ENCODE measurements at places on chromosomes 7 and 10.

GRCh38 chr7:100208911-100209408 lies 10.8 kb upstream of the PVRIG start:
- no peak for DNase-seq

GRCh38 chr7:123961771-123962170 lies 36.7 kb downstream of the SPAM1 start:
- DNase-seq, result no peak

DNA sequence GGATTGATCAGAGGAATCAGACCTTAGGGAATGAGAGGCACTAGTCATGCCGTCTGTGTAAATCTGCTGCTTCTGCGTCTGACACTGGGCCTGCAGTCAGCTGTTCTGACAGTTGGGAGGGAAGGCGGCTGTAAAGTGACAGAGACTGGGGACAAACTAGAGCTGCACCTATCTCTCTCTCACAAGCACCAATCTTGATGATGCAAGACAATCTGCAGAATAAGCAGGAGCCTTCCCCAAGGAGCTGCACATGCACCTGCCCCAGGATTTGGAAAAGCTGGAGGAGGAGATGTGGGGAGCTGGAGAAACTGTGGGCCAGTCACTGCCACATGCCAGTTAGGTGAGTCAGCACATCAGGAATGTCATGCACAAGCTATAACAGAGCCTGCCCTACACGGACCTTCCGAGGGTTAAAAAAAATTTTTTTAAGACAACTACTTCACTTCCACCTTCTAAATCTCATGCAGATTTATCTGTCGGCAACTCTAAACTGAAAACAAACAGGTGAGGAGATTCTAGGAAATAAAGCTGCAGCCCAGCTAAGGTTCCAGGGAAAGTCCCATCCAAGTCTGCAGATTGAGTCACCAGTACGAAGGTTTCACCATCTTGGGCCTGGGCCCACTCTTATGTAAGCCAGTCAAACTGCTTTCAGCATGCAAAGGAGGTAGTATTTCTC lies 39.2 kb downstream of the ENO4 start:
- DNase-seq, result no peak

DNA sequence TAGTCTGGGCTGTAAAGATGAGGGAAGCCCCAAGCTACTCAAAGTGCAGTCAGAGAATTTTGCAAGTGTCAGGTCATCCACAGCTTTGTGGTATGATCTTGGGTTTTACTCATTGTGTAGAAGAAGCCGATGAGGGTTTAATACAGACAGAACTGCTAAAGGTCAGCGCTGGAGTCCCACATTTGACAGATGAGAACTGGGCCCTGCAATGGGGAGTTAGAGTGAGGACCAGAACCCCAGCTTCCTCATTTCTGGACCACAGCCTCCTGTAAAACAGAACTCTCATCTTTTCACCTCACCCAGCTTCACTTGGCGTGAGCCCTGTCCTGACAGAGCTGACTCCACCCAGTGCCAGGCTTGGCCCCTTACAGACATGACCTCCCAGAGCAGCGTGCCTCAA lies 20.1 kb downstream of the LRRC20 start:
- no peak for DNase-seq

- DNase-seq, result no peak
Measured at GRCh38 chr7:120609136-120609753, 248.7 kb downstream of the TSPAN12 start.

DNA sequence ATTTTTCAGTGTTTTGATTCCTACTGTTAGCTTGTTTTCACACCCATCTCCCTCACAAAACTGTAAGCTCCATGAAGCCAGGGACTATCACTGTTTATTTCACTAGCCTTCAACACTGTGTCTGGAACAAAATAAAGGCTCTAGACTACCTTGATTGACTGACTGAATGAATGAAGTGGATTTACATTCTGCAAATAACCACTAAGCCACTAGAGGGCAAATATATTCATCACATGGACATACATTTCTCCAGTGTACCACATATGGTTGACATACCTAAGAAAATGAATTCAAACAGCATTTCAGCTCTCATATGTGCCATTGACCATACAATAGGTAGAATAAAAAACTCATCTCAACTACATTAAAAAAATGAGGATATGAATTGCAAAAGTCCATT lies 185.9 kb downstream of the RAB11FIP2 start:
- DNase-seq, result no peak

DNA sequence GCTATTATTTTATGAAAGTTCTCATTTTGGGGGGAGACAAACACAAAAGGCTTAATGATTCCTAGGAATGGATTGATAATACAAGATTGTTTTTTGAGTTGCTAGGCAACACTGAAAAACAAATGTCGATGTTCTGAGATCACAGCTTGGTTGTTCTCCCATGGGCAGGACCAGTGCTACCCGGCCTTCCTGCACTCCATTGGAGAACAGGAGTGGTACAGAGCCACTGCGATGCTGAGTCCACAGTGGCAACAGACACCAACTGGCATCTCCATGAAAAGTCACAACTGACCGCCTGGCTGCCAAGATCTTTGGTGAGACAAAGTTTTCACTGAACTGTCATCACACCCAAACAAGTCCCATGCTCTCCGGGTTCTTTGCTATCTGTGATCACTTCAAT lies 68.9 kb upstream of the NMT2 start:
- no peak for DNase-seq

GRCh38 chr10:50567384-50567783 lies 56.4 kb downstream of the SGMS1 start:
- no peak for DNase-seq

Data from activated T-helper 9 cell treated with anti-CD3 and anti-CD28 coated beads, Interleukin-2, amount 50 U/mL, for 16 hours (primary cell).